ENCODE measurements at places on chromosomes 2 and 18. TPM values are rescaled to one million over a fixed set of nuclear protein-coding genes. Genes with fewer than 3 reads are reported as not detected.

Gene GFPT1
- 15.2 TPM for total RNA-seq

Gene POTEI
- total RNA-seq, result 0.87 TPM

Gene GALR1
- not detected for total RNA-seq

Gene FAP
- total RNA-seq, result not detected

Gene PKDCC
- not detected for total RNA-seq

Gene POTEJ
- not detected for total RNA-seq

Gene REEP1
- 0.22 TPM for total RNA-seq

Gene MEIS1
- 32.5 TPM for total RNA-seq

Gene ACTR3
- total RNA-seq, result 223 TPM

Gene ZNF521
- not detected for total RNA-seq

Gene DNAJC5G
- not detected for total RNA-seq

Gene GALNT3
- 3.0 TPM for total RNA-seq

Gene RAX
- not detected for total RNA-seq

Gene NETO1
- total RNA-seq, result not detected

Gene TRIM43
- total RNA-seq, result not detected

Gene SERPINB10
- not detected for total RNA-seq

Gene TUBB6
- 0.48 TPM for total RNA-seq

Gene STON1
- 0.63 TPM for total RNA-seq

Gene GCG
- not detected for total RNA-seq

Gene FKBP1B
- total RNA-seq, result 0.71 TPM

Gene BOLL
- not detected for total RNA-seq

Gene RAB11FIP5
- not detected for total RNA-seq

Gene LRRC30
- total RNA-seq, result not detected

Gene DGUOK
- 130 TPM for total RNA-seq

Gene COL3A1
- total RNA-seq, result not detected

Gene LOXL3
- 0.15 TPM for total RNA-seq

Gene PRKAG3
- total RNA-seq, result not detected

Gene MROH2A
- 2.6 TPM for total RNA-seq

Gene C1QL2
- not detected for total RNA-seq

Gene CYRIA
- total RNA-seq, result 4.2 TPM

Gene SH3RF3
- total RNA-seq, result 0.34 TPM

Gene TRIM54
- total RNA-seq, result not detected

Gene APCDD1
- total RNA-seq, result not detected

Gene DUSP28
- 8.1 TPM for total RNA-seq

Gene MAPRE3
- 0.65 TPM for total RNA-seq

Gene NTSR2
- not detected for total RNA-seq

Gene OSBPL6
- 0.11 TPM for total RNA-seq

Gene SNORC
- total RNA-seq, result 1.9 TPM

Gene MAL
- not detected for total RNA-seq

Gene SP100
- 148 TPM for total RNA-seq

Gene ASB18
- not detected for total RNA-seq

Gene ACVR1C
- total RNA-seq, result not detected

Gene CIAO1
- total RNA-seq, result 71.2 TPM

Gene SCN9A
- total RNA-seq, result not detected

Gene EHD3
- 200 TPM for total RNA-seq

Gene VIL1
- not detected for total RNA-seq

Gene CPS1
- total RNA-seq, result 5.0 TPM

Gene ZNF385B
- total RNA-seq, result not detected

Gene ASXL3
- total RNA-seq, result not detected

Gene SIGLEC15
- 1.6 TPM for total RNA-seq

Gene STK11IP
- total RNA-seq, result 24.0 TPM

Gene KIF5C
- total RNA-seq, result 8.3 TPM

Gene CTAGE1
- total RNA-seq, result not detected

Gene SMYD1
- not detected for total RNA-seq

Gene M1AP
- total RNA-seq, result not detected

Gene CRYGC
- not detected for total RNA-seq

Gene KCNIP3
- total RNA-seq, result not detected

Gene ZNF24
- 26.1 TPM for total RNA-seq
